8988T (cell line): ENCODE measurements at places on chromosomes 1 and 21.

GRCh38 chr21:39523399-39523798 is 71.6 kb downstream of the SH3BGR start:
- DNase-seq = no peak

- no peak for DNase-seq
These were observed 423 bp downstream of the SLAMF8 start for GRCh38 chr1:159827102-159827490.

- no peak for DNase-seq
These were observed 93.1 kb upstream of the C8B start for GRCh38 chr1:57058652-57059501.

- no peak for DNase-seq
These were observed 847 bp upstream of the RORC start for GRCh38 chr1:151832318-151832980.

GRCh38 chr1:9410737-9411297 is 118.1 kb downstream of the SPSB1 start:
- DNase-seq = no peak

- DNase-seq = no peak
These were observed 108.0 kb downstream of the NRIP1 start for GRCh38 chr21:14956807-14957206.

DNA sequence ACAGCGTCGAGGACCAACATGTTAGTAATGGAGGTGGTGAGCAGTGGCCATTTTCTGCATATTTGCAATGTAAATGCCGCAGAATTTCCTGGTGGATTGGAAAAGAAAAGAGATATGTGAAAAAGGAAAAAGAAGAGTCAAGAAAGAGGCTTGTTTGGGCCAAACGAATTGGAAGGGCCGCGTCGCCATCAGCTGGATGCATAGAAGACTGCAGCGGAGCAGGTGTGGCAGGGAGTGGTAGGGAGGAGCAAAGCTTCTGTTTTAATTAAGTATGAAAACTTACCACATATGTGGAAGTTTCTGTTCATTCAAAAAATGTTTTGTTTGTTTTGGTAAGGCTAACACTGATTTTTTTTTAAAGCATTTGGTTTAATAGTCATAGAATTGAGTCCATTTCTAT is 690.7 kb downstream of the NCAM2 start:
- no peak for DNase-seq

GRCh38 chr1:156893048-156893953 is at the start of gene PEAR1:
Gene PEAR1, plus strand, starts transcription at chr1:156893718. Its CDS starts 10,209 bp downstream, at chr1:156903927.
- no peak for DNase-seq

DNA sequence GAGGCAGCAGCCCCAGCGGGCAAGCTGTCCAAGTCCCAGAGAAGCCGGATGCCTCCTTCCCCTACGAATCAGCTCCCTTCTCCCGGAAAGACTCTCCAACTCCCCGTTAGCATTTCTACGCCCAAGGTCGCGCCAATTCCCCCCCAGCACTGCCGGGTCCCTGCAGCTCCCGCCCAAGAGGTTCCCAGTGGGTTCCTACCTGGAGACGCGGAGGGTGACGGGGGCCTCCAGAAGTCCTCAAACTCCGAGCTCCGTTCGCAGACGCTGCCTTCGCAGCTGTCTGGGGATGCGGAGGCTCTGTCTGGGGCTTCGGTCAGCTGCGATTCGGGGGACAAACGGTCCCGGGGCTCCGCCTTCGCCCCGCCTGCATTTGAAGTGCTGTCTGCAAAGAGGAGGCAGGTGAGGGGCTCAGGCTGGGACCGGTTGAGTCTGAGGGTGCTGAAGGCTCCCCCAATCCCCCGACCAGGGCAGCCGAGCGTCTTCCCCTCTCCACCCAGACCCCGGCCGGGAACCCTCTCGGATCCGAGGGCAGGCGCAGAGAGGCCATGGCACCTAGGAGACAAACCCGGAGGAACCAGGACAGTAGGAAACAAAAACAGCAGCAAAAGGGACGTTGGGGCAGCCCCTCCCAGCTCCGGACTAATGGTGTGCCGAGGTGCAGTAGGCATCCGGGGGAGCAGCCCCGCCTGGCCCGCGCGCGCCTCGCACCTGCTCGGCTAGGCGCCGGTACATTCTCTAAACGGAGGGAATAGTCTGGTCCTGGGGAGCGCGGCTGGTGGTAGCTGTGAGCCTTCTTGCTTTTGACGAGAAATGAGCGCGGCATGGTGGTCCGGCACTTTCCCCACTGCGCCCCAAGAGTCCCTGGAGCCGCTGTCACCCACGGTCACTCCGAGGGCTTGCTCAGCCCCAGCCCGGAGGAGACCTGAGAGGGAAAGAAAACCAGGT is 3.8 kb downstream of the GFI1 start:
- DNase-seq = no peak

GRCh38 chr1:112698366-112699310 is 8.3 kb downstream of the RHOC start:
- no peak for DNase-seq
